Anterior cingulate cortex (tissue), 58 donors: ENCODE measurements at places on chromosomes 4 and X.

DNA sequence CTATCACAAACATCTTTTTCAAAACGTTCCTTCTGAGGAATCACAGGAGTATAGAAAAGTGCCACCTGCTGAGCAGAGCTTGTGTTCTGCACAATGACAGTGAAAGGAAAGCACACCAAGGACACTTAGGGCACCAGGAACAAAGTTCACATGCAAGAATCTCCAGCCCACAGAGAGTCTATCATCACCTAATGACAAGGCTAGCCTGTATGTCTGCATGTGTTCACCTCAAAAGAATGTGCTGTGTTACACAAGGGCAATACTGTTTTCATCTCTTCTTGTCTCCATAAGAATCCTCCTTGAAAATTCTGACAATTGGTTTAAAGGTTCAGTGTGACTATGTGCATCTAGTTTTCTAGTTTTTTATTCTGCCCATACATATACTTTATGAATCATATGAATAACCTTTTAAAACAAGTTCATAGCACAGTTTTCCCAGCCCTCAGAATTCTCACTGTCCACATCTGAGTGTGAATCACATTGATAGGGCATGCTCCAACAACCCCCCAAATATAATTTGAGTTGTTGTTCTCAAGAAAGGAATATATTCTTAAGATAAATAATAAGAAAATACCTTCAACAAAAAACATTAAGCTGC is 118.0 kb downstream of the PWWP3B start:
- no peak for DNase-seq

DNA sequence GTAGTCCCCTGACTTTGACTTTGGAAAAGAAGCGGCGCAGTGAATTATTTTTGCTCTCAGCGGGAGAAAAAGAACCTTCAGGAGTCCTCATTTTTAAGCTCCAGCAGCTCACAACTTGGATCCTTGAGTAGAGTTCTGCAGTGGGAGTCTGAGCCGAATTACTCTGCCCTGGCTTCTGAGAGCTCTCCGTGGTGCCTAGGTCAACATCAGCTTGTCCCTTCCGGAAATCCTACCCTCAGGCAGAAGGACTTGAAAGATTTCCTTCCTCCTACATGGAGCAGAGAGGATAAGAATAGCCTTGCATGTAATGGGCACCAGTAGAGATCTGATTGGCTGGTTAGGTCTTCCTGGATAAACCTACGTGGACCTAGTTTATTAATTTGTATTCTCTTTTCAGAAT is 549.7 kb upstream of the TENM3 start:
- DNase-seq = no peak

DNA sequence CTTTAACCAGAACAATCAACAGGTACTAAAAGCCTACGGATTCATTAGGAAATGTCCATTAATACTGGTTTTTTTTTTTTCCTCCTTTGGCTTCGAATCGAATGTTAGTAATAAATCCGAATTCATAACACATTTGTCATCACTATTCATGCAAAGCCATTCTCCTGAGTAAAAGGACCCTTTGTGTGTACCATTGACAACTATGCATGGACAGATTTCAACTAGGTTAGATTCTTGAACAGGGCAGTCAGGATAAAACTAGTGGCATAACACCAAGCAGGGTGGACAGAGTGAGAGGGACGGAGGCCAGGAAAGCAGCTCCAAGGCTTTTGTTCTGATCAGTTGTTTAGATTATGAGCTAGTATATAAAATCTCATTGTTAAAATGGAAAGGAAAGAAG is 1722.0 kb upstream of the TENM3 start:
- no peak for DNase-seq

DNA sequence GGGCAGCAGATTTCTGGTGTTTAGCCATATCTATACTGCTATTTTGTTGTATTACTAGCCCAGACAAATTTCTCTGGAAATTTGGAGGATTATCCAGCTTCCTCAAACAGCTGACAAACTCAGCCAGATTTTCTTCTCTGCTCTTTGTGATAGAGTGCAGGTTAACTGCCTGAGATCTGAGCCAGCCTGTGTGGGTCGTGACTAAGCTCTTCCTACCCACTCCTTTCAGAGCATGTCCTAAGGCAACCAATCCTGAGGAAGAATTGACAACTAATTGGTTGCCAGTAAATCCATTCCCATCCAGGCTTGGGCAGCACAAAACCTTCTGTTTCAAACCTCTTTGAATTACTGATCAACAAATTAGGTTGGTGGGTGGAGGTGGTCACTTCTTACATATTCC is 2.5 kb upstream of the GABRA2 start:
- DNase-seq = no peak

DNA sequence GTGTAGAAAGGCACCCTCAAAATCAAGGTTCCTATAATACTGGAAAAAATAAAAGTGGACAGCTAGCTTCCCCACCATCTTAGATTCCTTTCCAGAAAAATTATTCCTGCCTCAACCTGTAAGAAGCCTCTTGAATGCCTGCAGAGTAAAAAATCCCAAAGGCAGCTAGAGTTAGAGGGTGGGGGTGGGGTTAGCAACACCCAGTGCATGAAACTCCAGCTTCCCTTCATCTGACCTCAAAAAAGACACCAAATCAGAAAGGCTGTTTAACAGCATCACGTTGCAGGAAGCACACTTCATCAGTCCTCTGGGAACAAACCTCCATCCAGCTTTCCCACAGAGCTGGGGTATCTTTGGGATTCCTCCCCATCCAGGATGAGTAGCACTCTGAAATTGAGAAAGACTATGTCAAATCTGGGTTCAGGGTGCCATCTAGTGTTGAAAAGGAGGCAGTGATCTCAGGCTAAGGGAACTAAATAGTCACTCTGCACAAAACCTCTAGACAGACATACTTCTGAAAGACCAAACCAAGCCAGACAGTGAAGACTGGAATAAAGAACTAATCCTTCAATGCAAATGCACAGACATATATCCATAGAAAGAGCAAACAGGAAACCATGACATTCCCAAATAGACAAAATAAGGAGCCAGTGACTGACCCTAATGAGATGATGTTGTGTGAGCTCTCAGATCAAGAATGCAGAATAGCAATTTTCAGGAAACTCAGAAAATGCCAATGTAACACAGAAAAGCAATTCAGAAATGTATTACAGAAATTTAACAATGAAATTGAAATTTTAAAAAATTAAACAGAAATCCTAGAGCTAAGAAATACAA is 97.9 kb downstream of the ARHGEF9 start:
- no peak for DNase-seq

DNA sequence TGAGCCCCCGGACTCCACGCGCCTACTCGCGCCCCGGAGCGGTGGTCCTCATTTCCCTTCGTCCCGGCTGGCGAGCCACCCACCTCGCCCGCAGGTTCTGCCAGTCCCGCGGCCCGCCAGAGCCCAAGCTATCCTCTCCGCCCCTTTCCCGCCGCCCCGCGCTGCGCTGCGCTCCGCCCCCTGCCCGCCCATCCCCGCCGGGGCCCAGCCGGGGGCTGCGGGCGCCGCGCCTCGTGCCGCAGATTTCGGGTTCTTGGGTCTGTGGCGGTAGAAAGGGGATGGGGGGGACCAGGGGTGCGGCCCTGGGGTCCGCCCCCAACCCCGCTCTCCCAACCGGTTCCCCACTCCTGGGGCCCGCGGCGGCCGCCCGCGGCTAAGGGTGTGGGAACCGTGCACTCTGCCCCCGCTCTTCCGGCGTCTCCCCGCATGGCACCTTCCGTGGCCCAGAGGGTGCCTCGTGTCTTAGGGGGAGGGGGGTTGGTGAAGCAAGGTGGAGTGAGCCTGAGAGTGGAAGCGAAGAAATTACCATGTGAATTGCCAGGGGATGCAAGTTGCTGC is 650.8 kb upstream of the DIPK2B start:
- DNase-seq = peak; percentile 5

GRCh38 chr4:81355136-81355535 is 116.6 kb downstream of the RASGEF1B start:
- DNase-seq = no peak

GRCh38 chrX:48890934-48891401 is 6.6 kb downstream of the TIMM17B start:
- DNase-seq = no peak

DNA sequence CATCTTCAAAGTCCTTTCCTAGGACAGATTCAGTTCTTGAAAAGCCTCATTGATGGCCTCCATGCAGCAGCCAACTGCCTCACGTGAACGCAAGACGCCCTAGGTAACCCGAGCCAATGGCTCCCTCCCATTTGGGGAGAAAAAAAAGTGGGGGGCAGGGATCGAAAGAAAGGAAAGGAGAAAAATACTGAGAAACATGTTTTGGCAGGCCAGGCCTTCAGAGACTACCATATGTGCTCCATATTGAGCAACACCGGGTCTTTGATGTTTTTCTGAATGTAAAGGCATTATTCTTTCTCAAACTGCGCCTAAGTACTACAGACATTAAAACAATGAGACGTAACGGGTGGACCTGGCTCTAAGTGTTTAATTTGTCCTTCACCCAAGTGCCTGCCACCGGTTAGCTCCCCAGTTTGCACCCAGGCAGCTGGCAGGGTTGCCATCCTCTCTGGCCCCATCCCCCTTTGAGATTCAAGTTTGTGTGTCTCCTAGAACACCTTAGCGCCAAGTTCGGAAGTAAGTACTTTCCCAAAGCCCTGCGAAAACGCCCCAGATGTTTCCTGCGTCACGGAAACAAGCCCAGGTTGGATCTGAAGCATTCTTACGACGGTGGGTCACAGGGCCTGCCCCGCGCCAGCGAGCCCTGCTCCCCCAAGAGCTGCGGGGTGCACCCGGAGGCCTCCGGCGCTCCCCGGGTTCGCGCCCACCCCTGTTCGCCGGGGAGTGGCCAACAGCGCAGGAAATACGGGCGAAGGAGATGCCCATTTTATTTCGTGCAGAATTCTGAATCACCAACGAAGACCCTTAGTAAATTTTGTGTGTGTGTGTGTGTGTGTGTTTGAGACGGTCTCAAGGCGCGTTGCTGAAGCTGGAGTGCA is 30.1 kb downstream of the HAND2 start:
- no peak for DNase-seq

DNA sequence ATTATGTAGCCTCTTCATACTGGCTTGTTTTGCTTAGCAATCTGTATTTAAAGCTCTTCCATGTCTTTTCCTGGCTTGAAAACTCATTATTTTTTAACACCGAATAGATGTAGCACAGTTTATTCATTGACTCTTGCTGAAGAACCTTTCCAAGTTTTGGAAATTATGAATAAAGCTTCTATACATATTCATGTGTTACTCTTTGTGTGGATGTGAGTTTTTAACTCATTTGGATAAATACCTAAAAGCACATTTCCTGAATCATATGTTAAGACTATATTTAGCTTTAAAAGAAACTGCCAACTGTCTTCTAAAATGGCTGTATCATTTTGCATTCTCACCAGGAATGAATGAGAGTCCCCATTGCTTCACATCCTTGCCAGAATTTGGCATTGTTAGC is 2061.7 kb upstream of the AGA start:
- no peak for DNase-seq

DNA sequence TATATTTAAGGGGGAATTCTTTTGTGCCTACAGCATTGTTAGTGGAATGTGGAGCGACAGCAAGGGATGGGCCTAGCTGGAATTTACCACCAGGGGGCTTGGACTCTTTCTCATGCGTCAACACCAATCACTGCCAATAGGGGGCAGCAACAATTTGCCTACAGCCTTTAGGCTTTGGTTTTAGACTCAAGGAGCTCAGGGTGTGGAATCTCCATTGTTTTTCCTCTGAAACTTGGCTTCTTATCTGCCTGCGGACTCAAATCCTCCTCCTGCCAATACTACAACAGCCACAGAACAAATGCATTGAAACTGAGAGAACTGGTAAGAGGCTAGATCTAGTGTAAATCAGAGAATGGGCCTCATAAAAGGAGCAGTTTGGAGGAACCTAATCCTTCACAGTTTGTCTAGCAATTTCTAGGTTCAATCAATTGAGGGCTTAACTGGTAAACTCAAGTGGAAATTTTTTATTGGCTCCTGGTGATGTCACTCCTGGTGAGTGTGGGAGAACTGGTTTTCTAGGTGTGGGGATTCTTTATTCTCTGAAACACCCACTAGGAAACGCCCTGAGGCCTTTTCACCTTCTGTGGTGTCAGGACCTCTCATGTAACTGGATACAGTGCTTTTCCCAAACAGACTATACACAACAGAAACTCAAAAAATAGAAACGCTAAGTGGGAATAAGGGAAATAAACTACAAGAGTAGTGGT is 27.9 kb upstream of the TMSB4X start:
- DNase-seq = peak; percentile 32

- DNase-seq = no peak
These were observed 205.7 kb upstream of the MAOA start for GRCh38 chrX:43450355-43450754.

GRCh38 chr4:82789025-82789776 is 9.4 kb downstream of the SCD5 start:
- no peak for DNase-seq
